Stimulated activated CD4-positive, alpha-beta T cell treated with anti-CD3 and anti-CD28 coated beads, TNF-alpha, amount 100 ng/mL, for 48 hours (primary cell): ENCODE measurements at places on chromosomes 11 and 22.

- DNase-seq: no peak
Observed at GRCh38 chr11:118547132-118547531, 16.1 kb downstream of the TMEM25 start.

GRCh38 chr22:38981992-38982927 is at the start of gene APOBEC3B:
APOBEC3B (plus strand) TSS chr22:38982347; CDS start chr22:38982454, 107 bp downstream.
- DNase-seq: peak; percentile 41

GRCh38 chr11:79269611-79270307 is 171.1 kb downstream of the TENM4 start:
- DNase-seq: no peak

- DNase-seq: no peak
Observed at GRCh38 chr22:19799322-19800190, 39.0 kb downstream of the TBX1 start.

- no peak for DNase-seq
Observed at GRCh38 chr11:99117603-99118002, 96.9 kb downstream of the CNTN5 start.

DNA sequence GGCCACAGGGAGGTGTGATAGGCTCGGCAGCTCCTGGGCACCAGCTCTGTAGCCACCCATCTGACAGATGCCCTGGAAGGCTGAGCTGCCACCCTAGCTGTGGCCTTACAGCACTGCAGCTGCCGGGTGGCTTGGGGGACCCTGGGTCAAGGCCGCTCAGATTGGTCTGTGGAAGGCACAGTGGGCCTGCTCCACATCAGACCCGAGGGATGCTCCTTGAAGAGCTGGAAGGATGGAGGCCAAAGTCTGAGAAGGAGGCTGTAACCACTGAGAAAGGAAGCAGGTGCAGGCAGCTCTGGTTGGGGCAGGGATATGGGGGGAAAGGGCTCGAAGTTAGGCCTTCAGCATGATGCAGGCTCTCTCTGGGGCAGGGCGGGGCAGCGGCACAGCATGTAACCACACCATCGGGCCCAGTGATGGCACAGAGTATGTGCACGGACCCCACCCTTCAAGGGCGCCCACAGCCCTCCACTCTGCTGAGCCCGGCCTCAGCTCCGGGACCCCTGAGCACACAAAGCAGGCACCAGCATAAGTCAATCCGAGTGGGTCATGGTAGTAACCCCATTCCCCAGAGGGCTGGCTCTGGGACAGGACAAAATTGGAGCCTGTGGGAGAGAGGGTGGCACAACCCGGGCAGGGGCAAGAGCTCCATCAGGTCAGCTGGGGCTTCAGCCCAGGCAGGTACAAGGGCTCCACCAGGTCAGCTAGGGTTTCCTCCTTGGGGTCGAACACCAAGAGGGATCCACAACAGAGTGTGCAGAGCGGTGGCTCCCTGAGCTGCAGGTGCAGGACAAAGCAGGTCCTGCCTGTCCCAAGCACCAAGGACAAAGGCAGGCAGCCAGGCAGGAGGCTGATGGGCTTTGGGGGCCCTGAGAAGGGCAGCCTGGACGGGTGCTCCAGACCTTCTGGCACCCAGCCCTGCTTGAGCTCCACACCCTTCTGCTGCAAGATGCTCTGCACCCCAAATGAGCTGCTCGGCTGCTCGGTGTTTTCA is 1511.1 kb downstream of the BRD1 start:
- DNase-seq: no peak

- peak; percentile 59 for DNase-seq
Observed at GRCh38 chr11:61679893-61680621, at the start of gene DAGLA. DAGLA (plus strand) TSS chr11:61680391; CDS start chr11:61720156, 39,765 bp downstream.

DNA sequence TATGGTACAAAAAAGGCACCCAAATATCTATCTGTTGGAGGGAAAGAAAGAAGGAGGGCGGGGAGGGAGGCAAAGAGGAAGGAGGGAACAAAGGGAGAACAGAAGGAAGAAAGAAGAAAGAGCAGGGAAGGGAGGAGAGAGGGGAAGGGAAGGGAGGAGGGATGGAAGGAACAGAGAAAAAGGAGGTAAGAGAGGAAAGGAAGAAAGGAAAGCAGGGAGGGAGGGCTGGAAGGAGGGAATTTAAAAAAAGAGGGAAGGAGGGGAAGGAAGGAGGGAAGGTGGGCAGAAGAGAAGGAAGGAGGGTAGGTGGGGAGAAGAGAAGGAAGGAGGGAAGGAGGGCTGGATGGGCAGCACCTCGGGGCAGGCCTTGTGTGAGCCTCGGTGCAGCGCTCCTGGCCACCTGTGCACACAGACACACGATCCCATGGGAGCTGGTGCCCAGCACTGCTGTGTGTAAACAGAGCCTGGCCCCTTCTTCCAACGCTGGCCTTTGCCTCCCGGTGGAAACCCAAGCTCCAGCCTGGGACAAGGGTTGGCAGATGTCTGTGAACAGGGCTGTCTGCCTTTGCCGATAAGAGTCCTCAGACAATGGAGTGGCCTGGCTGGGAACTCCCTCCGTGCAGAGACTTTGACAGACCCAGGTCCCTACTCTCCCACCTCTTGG is 23.2 kb downstream of the SMIM38 start:
- DNase-seq: no peak

DNA sequence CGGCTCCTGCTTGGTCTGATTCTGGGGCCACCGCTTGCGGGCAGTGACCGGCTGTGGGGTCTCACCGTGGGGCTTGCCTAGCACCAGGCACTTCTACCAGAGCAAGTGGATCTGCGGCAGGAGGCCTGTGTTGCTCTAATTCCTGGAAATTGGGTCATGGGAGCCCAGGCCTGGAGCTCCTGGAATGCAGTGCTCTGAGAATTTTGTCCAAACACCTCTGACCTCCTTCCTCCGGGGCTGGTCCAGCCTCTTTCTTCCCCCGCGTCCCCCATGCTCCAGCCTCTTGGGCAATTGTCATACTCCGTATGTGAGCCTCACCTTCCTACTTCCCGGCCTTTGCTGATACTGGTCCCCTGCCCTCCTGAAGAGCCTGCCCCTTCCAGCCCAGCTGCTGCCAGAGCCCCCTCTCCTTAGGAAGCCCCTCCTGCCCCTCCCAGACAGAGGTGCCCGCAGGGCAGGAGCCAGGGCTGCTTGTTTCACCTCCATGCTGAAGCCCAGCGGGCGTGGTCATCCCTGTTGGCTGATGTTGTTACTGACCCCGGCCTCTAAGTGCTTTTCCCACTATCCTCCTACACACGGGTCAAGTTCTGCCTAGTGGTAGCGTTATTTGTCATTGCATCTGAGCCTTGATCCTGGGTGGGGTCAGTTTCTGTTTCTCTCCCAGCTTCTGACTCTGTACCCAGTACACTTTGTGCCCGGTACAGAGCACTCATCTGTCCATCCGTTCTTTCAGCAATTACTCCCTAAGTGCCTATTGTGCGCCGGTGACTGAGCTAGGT is 9.6 kb downstream of the MGAT3 start:
- no peak for DNase-seq

DNA sequence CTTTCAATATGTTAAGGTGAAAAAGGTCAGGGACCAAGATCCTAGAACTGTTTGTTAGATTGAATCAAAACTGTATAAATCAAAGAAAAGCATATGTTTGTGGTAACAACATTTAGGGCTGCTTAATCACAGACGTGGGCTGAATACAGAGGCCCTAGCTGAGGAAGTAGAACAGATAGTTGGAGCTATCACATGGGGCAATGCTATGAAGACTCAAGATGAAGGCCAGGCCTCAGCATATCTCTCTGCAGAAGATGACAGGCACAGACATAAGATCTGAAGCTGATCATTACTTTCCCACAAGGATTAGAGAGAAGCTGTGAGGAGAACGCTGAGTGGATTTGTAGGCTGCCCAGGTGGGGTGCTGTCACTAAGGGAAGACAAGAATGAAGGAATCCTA is 158.6 kb upstream of the CARD18 start:
- no peak for DNase-seq

GRCh38 chr11:131661132-131661531 is 290.7 kb downstream of the NTM start:
- no peak for DNase-seq

DNA sequence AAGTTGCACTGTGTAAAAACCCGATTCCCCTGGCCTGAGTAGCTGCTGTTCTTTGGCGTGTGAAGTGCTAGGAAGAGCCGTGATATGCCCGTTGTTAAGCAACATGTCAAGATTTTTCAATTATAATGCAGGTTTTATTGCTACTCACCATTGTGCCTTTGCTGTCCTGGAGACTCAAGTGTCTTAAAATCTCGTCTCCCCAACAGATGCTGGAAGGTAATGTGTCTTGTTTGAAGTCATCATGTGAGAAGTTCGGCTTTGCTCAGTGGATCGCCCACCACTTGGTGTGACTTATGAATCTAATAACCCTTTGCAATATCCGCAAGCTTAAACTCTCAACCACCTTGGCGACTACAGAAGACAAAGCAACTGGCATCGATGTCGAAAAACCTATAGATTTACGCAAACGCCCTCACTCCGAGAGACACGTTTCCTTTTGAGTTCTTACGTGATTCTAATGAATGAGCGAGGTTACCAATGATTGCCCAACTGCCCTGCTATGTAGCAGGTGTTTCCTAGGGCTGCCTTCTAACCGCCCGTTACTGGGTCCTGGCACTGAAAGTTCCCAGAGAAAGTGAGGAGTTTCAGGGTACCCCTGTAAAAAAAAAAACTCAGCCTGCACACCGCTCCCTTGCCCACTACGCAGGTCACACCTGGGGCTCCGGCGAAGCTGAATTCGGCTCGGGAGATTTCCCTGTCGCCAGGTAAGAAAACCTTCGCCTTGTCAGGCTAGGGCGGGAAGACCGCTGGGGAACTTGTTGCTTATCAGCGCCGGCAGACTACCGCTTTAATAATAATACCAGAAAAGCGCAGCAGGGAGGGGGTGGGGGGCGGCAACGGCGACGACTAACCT is 21.2 kb upstream of the BDNF start:
- no peak for DNase-seq

- no peak for DNase-seq
Observed at GRCh38 chr11:101889767-101890166, 25.0 kb upstream of the CEP126 start.

- no peak for DNase-seq
Observed at GRCh38 chr11:118212131-118212725, 12.6 kb downstream of the JAML start.

- DNase-seq: no peak
Observed at GRCh38 chr11:125525303-125525702, 29.2 kb upstream of the FEZ1 start.

- no peak for DNase-seq
Observed at GRCh38 chr22:22882033-22882717, 5.4 kb upstream of the IGLL5 start.

DNA sequence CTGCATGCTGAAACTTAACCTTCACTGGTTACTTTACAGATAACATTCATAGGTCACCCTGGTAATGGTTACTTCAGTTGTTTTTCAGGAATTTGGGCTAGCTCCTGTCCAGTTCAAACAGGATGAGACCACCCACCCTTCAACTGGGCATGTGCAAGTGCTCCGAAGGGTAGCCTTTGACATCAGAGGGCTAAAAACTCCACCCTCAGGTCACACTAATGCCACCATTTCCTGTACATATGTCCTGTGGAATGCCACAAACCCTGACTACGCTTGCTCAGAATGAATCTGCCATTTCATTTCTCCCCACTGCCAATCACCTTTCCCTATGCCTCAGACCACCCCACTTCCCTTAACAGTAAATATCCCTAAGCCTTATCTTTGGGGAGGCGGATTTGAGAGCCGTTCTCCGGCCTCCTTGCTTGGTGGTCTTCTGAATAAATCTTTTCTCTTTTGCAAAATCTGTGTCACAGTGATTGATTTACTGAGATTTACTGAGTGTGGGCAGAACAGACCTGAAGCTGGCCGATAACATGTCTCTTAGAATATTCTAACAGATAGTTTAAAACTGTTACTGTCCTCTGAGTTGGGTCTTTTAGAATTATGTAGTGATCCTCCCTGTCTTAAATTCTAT is 25.4 kb upstream of the FXYD2 start:
- DNase-seq: no peak
